Testis (tissue), 5 donors: ENCODE measurements at places on chromosomes 6 and 20. TPM values are rescaled to one million over a fixed set of nuclear protein-coding genes. Genes with fewer than 3 reads are reported as not detected.

DNA sequence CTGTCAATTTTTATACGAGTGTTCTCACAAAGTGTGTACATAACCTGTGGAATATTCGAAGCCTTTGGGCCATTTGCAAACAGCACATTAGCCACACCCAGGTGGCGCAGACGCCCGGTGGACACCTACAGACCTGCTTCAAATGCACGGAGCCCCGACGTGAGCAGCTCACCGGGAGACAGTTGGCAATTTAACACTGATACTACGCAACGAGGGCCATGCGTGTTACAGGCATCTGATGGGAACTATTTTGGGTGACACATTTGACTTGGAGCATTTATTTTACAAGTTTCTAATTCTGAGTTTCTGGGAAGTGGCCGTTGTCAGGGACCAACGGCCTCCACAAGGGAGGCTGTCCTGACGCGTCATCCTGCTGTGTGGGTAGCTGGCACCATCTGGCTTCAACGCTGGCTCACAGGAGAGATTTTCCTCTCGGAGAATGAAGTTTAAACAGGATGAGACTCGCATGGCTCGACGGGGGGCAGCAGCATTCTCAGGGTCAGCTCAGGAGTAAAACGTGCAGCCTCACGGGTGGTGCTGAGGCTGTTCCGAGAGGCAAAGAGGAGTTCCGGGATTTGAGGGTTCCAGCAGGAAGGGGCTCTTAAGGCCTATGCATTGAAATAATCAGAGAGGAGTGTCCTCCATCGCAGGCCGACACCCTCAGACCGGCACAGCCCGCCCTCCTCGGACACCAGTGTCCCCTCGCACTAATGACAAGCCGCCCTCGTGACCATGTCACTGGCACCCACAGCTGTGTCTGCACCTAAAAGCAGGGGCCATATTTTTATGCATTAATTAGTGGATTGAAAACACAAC is 207.4 kb downstream of the DLL1 start:
- peak; percentile 10 for DNase-seq

GRCh38 chr20:35263532-35264341 is 14.2 kb downstream of the MMP24OS start:
- DNase-seq, result no peak

DNA sequence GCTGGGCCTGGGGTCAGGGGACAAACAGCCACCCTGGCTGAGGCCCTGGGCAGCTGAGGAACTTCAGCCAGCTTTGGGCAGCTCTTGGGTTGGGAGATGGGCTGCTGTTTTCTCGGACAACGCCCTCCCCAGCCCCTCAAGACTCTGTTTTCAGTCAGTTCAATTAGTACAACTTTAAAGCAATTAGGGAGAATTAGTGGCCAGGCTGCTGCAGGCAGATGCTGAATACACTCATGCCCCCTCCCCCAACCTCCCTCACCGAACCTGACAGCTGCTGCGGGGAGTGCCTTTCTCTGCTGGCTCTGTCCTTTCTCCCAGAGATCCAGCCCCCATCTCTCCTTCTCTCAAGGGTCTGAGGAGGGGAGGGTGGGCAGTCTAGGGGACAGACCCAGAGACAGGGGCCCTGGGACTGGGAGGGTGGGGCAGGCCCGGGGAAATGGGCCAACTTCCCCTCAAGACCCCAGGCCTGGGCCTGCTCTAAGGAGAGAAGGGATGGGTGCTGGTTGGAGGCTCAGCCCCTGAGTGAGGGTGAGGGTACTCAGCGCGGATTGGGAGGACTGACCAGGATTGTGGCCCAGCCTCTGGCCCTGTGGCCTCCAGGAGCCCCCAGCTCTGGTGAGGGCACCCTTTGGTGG is 17.8 kb upstream of the MYT1 start:
- no peak for DNase-seq

GRCh38 chr20:9660236-9660868 is 146.0 kb downstream of the LAMP5 start:
- DNase-seq, result peak; percentile 23

DNA sequence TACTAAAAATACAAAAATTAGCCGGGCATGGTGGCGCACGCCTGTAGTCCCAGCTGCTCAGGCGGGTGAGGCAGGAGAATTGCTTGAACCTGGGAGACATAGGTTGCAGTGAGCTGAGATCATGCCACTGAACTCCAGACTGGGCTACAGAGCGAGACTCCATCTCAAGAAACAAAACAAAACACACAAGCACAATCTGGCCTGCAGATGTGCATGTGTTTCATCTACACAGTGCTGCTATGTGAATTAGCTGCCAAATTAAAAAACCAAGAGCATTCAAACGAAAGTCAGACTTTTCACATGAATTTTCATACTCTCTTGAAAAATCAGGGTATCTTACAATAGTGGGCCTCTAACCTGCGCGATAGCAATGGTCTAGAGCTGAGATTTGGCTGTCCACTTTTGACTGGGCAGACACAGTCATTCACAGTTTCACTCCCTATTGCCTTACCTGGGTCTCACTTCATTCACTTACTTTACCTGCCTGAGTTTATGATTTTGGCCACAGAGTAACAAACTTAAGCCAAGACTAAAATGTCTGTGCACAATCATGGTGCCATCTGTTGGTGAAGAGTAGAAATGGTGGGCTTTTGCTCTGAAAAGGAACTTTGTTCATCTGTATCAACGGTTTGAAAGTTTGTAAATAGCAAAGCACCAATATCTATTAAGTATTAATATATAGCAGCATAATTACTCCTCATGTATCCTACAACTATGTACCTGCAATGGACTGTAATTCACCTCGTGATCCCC is 138.5 kb upstream of the UST start:
- no peak for DNase-seq

DNA sequence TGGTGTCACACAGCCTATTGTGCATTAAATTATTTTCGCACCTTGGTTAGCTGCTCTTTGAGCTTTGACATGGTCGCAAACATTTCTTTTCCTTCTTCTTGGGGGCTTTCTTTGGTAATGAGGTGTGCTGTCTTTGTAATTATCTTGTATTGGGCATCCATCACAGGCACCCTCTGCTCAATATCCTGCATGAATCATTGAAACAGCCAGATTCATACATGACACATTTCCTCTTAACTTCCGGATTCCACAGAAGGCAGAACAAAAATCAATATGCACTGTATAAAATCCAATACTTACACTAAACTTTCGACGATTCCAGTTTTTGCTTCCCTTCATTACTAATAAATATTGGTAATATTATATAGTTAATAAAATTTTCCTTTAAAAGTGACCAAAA is 175.6 kb downstream of the SYNE1 start:
- DNase-seq, result no peak

DNA sequence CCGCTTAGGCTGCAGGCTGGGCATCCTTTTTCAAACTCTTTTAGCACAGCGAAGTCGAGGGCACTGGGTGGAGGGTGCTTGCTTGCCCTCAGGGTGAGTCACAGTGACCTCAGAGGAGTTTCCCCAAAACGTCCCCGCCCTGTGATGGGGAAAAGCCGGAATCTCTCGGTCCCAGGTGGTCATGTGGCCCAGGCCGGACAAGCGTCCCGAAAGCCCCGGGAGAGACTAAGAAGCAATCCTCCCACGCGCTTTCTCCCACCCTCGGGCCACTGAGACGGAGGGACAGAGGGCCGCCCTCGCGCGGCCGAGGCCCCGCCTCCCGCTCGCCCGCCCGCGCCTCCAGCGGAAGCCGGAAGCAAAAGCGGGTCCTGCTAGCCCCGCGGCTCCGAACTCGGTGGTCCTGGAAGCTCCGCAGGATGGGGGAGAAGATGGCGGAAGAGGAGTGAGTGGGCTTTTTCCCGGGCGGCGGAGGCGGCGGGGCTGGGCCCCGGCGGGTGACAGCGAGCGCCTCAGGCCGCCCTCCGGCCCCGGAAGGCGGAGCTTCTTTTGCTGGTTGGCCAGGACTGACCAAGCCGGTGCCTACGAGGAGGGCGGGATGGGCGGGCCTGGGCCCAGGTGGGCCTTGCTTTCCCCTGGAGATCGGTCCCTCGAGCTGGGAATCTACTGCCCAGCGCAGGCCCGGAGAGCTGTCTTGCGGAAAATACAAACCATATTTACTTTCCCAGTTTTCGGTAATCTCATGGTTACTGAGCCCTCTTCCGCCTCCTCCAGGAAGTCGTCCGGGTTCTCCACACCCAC is at the start of gene SLC9A8:
TSS of gene SLC9A8 (plus strand) at position 322 of the 798 bp plus-strand sequence. CDS start at position 417, 95 bp downstream.
- peak; percentile 95 for DNase-seq

DNA sequence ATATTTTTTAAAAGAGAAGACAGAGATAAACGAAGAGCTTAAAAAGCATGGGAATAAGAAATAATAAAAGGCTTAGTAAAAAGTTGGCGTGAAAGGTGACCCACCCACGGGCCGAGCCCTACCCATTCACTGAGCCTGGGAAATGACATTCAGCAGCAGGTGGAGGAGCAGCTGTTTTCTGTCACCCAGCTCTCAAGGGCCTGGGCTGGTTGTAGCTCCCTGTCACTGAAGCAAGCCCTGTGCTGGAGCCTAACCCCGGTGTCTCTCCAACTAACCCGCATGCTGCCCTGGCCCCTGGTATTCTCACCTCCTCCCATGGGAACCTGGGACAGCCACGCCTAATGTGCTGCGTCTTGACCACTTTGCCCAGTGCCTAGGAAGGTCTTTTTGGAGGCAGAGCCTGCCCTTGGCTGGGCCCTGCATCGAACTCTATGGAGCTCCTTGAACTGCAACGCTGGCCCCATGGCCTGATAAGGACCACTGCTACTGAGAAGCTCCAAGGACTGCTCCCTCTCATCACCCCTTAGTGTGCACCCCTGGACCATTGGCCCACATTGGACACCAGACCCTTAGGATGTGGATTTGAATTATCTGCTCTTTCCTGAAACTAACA is 68.8 kb upstream of the IYD start:
- no peak for DNase-seq

- no peak for DNase-seq
These were observed 34.8 kb upstream of the RUNX2 start for GRCh38 chr6:45293306-45293705.

GRCh38 chr6:139944131-139944530 is 569.7 kb upstream of the CITED2 start:
- no peak for DNase-seq

GRCh38 chr20:61976263-61976643 is 89.4 kb downstream of the TAF4 start:
- DNase-seq, result no peak

DNA sequence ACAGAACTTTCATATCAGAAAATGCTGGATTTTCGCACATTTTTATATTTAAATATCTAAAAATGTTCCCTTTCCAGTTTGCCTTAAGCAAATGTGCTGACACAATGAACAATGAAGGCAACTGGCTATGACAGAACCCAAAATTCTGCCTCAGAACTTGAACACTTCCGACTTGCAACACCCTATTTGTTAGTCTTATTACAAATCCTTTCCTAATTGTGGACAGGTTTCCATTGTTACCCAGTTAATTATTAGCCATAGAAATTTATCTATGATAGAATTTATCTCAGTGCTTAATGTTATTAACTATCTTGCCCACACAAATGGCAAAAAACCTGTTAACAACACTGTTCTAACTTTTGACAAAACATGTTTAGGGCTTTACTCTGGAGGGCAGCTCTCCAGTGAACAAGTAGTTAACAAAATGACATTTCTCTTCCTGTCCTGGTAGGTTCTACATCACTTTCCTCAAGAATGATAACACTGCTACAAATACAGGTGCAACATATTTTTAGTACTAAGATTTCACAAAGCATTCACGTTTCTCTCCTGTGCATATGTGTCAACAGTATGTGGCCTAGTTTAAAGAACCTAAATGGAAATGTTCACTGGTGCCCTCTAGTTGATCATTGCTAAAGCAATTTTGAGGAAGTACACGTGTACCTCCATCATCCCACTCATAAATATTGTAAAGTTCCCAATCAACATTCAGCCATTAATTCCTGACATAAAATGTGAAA is 58.4 kb downstream of the HIVEP2 start:
- no peak for DNase-seq

DNA sequence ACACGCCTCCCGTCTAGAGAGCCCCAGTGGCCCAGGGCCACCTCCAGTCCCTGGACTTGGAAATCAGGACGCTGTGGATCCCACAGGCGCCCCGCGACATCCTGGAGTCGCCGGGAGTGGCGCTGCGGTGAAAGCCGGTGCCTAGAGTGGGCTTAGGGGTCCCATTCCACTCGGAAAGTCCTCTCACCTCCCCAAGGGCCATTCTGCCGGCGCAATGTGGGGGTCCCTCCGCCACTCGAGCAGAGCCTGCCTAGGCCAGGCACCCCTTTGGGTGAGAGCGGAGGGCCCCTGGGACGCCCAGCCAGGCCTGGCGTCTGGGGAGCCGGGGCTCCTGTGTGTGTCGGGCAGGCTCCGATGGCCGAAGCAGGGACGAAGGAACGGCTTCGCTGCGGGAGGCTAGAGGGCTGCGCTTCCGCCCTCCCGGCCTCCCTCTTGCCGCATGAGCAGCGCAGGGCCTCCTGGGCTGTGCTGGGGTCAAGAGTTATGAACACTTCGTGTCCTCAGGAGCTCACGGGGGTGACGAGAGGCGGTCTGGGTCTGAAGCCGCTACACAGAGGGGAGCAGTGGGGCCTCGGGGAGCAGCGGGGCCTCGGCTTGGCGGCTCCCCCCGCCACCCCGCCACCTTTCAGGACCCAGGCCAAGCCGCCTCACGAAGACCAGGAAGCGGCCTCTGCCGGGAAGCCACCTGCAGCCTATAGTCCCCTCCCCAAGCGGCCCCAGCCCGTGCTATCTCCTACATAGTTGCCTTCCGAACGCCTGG is 13.6 kb downstream of the POU3F2 start:
- no peak for DNase-seq

GRCh38 chr20:46065691-46066090 is 24.1 kb downstream of the NCOA5 start:
- DNase-seq, result no peak

DNA sequence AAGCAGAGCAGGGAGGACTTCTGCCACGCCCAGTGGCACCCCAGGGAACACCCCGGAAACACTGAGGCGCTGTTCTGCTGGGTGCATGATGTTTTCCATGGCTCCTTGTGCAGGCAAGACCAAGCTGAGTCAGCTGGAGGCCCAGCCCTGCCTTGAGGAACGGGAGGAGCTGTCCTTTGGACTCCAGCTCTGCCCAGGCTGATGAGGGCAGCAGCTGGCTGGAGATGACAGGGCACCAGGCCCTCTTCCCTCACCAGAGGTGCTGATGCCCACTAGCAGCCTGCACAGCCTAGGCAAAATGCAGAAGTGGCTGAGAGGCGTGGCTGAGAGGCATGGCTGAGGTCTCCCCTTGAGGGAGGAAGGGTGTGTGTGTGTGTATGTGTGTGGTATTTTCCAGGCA is 2.4 kb downstream of the C6orf132 start:
- no peak for DNase-seq

SYNGAP1 gene
- 29.4 TPM for total RNA-seq

GGTLC1 gene
- total RNA-seq, result 13.4 TPM

FAM209B gene
- 50.7 TPM for total RNA-seq

RAET1L gene
- total RNA-seq, result 0.43 TPM

NOX3 gene
- total RNA-seq, result not detected

MAS1 gene
- total RNA-seq, result 0.19 TPM

OR2B2 gene
- total RNA-seq, result not detected

OR2H1 gene
- 16.9 TPM for total RNA-seq

COL10A1 gene
- total RNA-seq, result 0.06 TPM
